ENCODE measurements at places on chromosomes 13 and 19.

- peak; percentile 90 for DNase-seq
Observed at GRCh38 chr19:19320361-19321140, at the start of the genes MAU2 and SUGP1. MAU2 (plus strand) TSS chr19:19320829; CDS start chr19:19320860, 31 bp downstream. SUGP1 (minus strand) TSS chr19:19320509; CDS start chr19:19320496, 13 bp downstream.

GRCh38 chr19:54387991-54388801 lies 23.5 kb upstream of the LAIR1 start:
- DNase-seq = peak; percentile 52

- no peak for DNase-seq
Observed at GRCh38 chr13:38697628-38698333, 10.9 kb downstream of the FREM2 start.

DNA sequence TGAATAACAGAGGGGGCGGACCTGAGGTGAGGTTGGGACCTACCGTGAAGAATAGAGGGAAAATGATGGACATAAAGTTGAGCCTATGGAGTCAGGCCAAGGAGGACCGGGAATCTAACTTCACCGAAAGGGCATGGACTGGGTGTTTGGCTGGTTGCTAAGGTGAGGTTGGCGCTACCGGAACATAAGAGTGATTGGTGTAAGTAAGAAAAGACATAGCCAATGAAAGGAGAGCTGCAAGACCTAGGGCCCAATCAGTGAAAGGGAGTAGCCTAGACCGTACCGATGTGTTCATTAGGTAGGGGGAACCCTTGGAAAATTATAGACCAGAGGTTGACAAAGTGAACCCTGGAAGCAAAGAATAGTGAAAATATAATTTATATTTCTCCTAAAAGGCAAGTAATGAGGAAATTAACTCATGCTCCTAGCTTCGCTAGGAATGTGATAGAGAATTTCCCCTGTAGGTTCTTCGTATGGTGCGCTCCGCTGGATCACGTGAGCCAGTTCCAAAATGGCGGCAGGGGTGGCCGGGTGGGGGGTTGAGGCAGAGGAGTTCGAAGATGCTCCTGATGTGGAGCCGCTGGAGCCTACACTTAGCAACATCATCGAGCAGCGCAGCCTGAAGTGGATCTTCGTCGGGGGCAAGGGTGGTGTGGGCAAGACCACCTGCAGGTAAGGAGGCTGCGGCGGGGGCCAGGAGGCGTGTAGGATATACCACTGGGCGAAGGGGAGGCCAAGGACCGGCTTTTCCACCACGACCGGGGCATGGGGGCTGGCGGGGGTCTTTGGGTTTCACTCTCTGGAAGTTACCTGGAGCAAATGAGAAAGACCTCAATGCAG lies at the start of gene GET3:
GET3 (plus strand) TSS at position 503 of the 840 bp plus-strand sequence; CDS start at position 512, 9 bp downstream.
- peak; percentile 84 for DNase-seq

DNA sequence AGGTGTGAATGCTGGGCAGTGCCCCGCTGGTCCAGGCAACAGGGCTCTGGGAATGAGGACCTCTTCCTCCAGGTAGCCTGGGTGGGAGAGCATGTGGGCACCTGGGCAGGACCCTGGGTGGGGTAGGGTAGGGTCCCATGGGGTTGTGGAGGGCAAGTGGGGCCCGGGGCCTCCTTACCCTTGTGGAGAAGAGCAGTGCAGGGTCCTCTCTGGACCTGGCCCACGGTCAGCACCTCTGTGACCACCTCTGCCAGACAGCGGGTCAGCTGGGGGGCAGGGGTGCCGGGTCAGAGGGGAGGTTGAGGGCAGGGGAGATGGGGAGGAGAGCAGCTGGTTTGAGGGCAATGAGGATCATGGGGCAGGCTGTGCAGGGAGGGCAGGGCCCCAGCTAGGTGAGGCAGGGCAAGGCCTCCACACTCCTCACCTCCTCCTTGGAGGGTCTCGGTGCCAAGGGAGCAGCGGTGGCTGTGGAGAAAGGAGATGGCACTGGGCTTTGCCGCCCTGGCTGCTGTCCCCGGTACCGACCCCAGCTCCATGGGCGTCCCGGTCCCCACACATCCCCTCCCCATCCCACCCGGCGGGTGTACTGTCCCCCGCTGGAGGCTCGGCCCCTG lies 491 bp downstream of the CCER2 start:
- no peak for DNase-seq

- no peak for DNase-seq
Observed at GRCh38 chr19:33410915-33411401, 37.4 kb downstream of the CEBPG start.

- DNase-seq = no peak
Observed at GRCh38 chr13:22455036-22455435, 725.7 kb upstream of the SGCG start.

GRCh38 chr19:19192078-19192882 lies at the start of the genes BORCS8 and RFXANK:
BORCS8 (minus strand) TSS chr19:19192152; CDS start chr19:19192117, 35 bp downstream.
RFXANK (plus strand) TSS chr19:19192258; CDS start chr19:19193947, 1,689 bp downstream.
- peak; percentile 99 for DNase-seq

GRCh38 chr19:30681162-30682100 lies 309.2 kb downstream of the ZNF536 start:
- DNase-seq = no peak

- DNase-seq = no peak
Observed at GRCh38 chr13:106794117-106794516, 226.2 kb upstream of the ARGLU1 start.

DNA sequence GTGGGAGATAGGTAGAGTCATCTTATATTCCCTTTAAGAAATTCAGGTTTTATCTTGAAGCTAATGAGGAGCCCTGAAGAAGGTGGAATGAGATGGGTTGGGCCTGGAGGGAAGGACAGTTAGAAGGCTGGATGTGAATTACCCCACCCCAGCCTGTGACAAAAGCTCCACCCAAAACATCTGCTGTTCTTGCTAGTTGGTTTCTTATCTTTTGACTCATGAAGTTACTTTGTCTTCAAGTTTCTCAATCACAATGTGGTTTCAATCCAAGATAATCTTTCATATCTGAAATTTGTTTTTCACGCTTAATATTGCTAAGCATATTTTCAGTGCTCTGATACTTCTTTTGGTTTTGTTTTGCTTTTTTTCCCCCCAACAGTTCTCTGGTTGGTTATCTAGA lies 38.3 kb upstream of the HMGB1 start:
- DNase-seq = no peak

All from CD4-positive, alpha-beta T cell treated with Interleukin-6 at 100 ng/mL for 8 hours (primary cell).